Posterior cingulate gyrus (tissue), 11 donors: ENCODE measurements at places on chromosomes 5 and 9.

- no peak for DNase-seq
These were observed 3.0 kb upstream of the CTSV start for GRCh38 chr9:97041898-97042297.

- DNase-seq = no peak
These were observed 300.6 kb downstream of the PARP8 start for GRCh38 chr5:50967009-50967562.

DNA sequence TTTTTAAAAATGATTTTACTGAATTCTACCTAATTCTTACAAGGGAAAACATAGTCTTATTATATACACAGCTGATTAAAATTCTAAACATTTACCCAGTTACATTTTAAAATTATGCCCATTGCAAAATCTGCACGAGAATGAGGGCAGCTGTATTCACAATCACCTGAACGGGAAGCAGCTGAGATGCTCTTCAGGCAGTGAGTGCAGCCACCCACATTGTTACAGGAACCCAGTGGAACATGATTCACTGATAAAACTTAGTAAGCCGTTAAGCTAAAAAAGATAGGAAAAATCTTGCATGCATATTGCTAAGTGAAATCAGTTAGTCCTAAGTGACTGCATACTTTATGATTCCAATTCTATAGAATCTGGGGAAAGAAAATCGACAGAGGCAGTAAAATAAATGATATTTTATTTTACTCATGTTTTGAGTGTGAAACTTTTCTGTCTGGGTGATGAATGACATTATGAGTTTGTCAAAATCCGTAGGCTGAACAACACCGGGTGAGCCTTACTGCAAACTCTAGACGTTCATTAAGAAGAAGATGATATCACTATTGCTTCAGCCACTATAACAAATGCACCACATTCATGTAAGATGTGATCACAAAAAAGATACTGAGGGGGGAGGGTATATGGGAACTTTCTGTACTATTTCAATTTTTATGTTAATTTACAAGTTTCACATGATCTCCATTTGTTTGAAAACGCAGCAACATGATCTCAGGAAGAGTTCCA, 39.1 kb upstream of the FLT4 start:
- DNase-seq = no peak

DNA sequence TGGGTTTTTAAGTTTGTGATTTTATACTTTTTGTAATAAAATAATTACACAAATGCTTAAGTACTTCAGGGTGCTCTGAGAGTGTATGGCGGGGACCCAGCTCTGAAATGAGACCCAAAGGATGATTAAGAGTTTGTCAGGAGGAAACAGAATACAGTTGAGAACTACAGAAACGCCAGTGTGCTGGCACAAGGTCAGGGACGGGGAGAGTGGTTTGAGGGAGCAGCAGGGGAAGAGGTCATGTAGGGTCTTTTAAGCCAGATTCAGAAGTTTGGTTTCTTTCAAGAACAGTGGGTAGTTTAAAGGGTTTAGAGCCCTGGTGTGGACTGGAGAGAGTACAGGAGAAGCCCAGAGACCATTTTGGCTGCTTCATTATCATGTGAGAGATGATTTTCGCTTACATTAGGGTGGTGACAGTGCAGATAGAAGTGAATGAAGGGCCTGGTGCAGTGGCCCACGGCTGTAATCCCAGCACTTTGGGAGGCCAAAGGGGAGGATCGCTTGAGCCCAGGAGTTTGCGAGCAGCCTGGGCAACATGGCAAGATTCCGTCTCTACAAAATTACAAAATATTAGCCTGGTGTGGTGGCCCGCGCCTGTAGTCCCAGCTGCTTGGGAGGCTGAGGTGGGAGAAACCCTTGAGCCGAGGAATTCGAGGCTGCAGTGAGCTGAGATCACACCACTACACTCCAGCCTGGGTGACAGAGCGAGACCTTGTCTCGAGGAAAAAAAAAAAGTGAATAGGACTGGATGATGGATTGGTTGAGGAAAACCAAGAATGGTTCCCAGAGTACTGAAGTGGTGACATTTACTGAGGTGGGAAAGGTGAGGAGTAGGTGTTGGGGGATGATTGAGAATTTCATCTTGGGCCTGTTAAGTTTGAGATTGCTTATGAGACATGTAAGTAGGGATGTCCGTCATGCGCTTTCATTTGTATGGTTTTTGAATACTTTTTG, 1.4 kb upstream of the ETF1 start:
- no peak for DNase-seq

DNA sequence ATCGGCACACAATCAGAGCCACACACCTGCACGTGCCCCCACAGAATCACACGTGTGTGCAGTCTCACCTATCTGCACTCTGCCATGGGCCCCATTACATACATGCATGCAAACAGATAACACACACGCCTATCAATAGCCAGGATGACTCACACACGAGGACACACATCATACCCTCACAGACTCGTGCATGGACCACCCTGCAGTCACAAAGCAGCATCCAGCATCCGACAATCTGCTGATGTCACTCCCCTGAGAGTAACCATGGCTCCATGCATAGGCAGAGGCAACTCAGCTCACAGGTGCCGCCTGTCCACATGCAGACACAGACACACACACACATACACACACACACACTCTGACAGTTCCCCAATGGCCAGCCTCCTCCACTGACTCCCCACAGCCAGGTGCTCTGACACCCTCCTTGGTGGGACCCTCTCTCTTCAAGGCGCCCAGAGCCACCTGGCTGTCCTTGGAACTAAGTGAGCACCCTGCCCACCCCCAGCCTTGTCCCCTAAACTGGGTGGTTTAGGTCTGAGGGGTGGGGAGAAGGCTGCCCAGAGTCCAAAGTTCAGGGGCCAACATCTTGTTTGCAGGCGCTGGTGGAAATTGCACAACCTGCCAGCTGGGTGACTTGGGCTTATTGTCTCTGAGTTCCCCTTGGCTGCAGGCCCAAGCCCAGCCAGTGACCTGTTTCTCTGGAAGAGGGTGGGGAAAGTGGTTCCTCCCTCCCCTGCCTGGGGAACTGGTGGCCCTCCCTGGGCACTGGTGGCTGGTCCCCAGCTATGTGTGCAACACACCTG, 34.6 kb upstream of the NEK6 start:
- no peak for DNase-seq

DNA sequence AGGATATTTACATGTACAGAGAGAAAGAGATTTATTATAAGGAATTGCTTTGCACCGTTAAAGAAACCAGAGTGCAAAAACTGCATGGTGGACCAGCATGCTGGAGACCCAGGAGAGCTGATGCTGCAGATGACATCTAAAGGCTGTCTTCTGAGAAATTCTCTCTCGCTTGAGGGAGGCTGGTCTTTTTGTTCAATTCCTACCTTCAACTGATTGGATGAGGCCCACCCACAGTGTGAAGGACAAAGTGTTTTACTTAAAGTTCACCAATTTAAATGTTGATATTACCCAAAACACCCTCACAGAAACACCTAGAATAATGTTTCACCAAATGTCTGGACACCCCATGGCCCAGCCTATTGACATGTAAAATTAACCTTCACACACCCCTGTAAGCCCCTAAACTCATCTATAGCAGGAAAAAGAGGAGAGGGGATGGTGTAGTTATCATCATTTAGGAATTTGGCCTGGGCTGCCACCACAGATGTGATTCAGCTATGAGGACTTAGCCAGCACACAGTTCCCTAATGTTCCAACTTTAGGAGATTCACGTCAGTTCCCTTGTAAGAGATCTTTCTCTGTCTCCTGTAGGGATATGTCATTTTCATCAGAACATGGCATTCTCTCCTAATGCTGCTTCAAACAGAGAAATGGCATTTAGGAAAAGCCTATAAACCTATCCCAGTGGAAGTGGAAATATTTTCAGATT, 358.2 kb upstream of the TLE4 start:
- no peak for DNase-seq

GRCh38 chr9:106596984-106597383, 266.0 kb upstream of the ZNF462 start:
- no peak for DNase-seq

- no peak for DNase-seq
These were observed 109.4 kb upstream of the DMRTA1 start for GRCh38 chr9:22337261-22337660.

- no peak for DNase-seq
These were observed 9.1 kb upstream of the TBC1D2 start for GRCh38 chr9:98264516-98264915.
